Central memory CD4-positive, alpha-beta T cell (primary cell): ENCODE measurements at places on chromosomes 5 and 9.

DNA sequence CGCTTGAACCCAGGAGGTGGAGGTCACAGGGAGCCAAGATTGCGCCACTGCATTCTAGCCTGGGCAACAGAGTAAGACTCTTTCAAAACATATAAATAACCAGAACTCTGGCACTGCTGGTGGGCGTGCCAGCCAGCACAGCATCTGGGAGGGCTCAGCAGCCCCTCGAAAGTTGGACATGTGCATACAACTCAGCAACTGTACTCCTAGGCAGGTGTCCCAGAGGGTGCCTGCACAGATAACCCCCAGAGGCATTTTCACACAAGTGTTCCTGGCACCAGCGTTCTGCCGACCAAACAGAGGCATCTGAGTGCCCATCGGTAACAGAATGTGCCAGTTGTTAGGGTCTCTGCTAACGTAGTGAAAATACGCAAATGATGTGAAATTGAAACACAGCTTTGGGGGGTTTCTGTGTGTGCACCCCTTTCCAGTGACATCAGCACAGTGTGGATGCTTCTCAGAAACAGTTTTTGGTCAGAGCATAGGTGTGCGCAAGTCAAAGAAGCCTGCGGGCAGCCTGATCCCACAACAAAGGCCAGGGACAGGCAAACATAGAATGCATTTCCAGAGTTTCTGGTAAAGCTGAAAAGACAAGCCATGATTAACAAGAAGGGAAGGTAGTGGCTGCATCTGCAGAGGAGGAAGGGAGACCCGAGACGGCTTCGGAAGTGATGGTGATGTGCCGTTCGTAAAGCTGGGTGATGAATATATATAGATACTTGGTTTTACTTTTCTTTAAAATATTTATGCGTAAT lies 190.2 kb downstream of the CACNA1B start:
- no peak for DNase-seq

GRCh38 chr9:90308691-90309090 lies 333.9 kb downstream of the DIRAS2 start:
- no peak for DNase-seq

DNA sequence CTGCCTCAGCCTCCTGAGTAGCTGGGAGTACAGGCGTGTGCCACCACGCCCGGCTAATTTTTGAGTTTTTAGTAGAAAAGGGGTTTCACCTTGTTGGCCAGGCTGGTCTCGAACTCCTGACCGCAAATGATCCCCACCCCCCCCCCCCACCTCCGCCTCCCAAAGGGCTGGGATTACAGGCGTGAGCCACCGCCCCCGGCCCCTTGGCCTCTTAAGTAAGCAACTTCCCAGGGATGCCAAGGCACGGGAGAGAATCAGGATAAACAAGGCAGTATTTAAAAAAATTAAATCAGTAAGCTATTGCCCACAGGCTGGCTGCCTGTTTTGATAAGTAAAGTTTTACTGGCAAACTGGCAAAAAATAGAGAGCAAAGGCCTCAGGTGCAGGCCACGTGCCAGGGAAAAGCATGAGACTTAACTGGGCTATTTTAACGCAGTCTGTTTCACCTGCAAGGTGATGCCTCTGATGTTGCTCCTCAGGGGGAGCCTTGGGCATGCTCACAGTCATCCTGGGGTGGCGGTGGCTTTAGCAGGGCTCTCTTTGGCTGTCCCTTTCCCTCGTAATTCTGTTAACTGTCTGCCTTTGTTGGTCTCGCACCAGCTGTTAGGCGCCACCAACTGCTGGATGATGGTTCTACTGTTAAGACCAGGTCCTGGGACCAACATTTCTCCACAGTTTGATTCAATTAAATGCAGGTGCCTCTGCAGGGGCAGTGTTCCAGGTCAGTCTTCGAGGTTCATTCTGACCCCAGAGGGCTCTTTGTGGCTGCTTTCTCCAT lies 19.4 kb upstream of the RNF130 start:
- no peak for DNase-seq

DNA sequence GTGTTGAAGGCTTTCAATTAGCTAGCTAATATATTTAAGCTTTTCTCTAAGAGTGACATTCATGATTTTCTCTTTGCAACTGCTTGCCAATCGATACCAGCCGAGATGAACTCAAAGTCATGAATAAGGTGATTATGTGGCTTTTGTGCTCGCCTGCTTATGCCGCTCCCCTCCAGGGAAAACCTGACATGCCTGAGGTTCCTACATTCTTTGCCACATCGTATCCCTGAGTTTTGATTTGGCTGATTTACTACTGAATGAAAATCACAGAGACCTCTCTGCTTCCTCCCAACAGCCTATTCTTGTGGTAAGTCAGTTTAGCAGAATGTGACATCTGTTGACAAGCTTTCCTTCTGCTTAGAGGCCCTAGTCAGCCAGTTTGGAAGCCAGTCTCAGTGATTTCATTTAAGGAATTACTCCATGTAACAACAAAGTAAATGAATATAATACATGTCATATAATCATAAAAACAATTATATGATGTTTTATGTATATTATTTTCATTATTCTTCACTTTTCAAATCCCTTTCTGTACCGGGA lies 513.4 kb downstream of the CSNK1G3 start:
- no peak for DNase-seq

GRCh38 chr5:176837707-176838115 lies 27.4 kb downstream of the UNC5A start:
- peak; percentile 54 for DNase-seq

- no peak for DNase-seq
These were observed 179.0 kb upstream of the CDH9 start for GRCh38 chr5:27217155-27217956.

DNA sequence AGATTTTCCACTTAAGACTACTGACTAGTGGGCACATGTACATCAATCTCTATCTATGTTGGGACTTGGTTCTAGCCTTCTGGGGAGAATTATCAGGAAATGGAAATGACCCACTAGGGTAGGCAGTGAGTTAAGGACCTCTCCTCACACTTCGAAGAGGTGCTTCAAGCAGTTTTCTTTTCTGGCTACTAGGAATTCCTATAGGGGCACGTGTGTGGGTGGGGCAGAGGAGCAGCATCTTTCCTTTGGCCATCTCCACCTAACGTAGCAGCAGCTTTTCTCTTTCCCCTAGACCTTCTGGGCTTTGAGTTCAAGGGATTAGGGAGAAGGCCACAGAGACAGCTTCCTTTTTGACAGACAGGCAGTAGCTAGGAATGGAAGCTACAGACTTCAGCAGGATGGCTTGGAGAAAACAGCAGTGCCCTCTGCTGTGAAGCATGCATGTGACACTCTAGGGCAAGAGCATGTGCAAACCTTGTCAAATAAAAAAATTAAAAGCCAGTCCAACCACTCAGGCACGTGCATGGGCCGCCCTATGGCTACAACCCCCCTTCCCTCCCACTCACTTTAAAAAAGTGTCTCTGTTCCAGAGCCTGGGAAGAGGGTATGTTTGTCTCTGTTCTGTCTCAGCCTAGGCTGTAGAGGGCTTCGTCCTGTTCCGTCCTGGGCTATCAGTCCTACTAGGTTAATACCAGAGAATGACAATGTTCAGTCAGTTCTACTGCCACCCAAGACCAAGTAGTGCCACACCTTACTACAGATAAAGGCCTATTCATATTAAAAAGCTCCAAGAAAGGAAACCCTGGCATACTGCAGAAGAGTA lies 8.7 kb upstream of the GFRA3 start:
- no peak for DNase-seq

DNA sequence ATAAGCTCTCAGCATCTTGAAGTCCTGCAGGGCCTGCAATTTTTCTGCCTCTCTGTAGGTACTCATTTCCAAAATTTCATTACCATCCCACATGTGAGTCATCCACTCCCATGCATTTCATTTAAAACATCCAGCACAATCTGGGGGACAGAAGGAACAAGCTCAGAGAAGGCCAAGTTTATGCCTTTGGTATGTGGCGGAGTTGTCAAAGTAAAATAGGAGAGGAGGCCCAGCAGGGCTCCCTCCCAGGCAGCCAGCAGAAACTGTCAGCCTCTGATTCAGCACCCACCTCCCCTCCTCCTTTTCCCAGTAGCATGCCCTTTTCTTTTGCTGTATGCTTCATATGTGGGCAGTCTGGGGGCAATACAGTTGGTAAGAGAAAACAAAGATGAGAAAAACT lies 126.4 kb upstream of the ZNF366 start:
- DNase-seq: no peak

- no peak for DNase-seq
These were observed 1.8 kb upstream of the HMCN2 start for GRCh38 chr9:130263601-130264413.

- no peak for DNase-seq
These were observed 1139.6 kb upstream of the NUDT12 start for GRCh38 chr5:104702212-104702611.

GRCh38 chr9:99299211-99300102 lies 77.4 kb downstream of the SEC61B start:
- no peak for DNase-seq

GRCh38 chr5:9787861-9788600 lies 157.9 kb upstream of the TAS2R1 start:
- no peak for DNase-seq

DNA sequence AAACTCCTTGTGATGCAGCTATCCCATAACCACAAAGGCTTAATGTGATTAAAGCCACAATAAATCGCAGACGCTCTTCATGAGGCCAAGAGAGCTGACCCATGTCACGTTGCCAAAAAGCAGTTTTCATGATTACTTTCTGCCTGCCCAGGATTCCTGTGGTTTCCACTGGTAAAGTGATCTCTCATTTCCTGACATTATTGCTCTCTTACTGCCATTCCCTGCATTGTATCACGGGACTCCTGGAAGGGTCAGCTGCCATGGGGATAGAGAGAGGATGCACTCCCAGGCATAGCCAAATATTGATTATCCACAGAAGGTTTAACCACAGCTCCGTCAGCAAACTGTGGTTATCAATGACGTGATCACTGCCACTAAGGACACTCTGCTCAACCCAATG lies 103.8 kb upstream of the SLC1A3 start:
- DNase-seq: no peak

GRCh38 chr5:9009931-9010651 lies 535.8 kb downstream of the SEMA5A start:
- no peak for DNase-seq

DNA sequence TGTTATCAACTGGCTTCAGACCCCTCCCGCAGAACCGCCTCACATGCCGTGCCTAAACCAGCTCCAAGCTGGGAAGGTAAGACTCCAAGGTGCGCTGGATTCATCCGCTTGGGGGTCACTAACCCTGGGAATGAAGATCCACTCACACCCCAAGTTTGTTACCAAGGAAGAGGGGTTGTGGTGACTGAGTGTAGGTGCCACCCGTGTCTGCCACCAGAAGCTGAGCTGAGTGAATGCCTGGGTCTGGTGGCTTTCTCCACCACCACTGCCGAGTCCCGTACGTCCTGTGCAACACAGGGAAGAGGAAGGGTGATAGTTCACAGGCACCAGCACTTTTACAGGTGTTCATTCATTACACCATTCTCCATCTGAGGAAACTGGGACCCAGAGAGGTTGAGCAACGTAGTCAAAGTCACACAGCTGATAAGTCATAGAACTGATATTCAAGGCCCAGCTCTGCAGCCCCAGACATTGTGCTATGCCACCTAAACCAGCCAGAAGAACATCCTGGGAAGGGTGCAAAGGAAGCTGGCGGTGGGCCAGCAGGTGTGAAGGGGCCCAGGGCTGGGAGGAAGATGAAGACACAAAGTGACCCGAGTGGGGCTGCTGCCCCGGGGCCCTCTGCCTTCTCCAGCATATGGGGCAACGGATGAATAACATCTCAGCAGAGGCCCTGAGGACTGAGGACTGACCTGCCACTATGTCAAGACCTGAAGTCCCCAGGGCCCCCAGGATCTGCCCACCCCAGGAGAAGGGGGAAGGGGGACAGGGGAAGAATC lies 70.9 kb upstream of the PPP1R26 start:
- no peak for DNase-seq

- no peak for DNase-seq
These were observed 97.9 kb upstream of the MPDZ start for GRCh38 chr9:13377171-13377925.

GRCh38 chr5:86118542-86118941 lies 499.2 kb upstream of the COX7C start:
- DNase-seq: no peak

- DNase-seq: no peak
These were observed 393.8 kb downstream of the PLK2 start for GRCh38 chr5:58066076-58066475.

DNA sequence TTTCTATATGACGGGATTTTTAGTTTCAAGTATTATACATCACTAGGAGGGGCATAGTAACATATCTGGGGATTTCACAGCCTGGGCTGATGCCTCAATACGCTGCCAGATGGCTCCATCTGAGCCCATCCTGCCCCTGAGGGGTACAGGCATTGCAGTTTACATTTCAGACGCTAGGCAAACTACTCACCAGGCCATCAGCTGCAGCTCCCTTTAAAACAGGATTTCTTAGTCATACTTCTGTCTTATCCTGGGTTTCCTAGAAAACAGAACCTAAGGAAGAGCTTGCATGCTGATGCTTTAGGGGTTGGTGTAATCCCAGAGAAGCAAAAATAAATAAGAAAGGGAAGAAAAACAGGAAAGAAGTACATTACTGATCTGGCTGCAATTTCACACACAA lies 372.8 kb upstream of the PIK3R1 start:
- DNase-seq: no peak

DNA sequence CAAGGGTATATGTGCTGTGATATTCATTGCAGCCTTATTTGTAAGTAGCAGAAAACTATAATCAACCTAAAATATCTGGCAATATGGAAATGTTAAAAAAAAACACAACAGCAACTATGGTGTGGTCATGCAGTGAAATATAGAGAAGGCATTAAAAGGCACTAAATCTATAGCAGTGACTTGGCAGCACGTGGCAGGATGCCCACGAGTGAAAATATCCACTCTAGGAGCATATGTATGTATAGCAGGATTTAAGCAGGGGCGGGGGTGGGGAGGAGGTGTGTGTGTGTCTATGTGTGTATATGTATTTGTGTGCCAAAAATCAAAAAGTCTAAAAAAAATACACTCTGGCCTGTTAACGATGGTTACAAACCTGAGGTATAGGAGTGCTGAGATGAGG lies 115.6 kb downstream of the RPS23 start:
- no peak for DNase-seq

DNA sequence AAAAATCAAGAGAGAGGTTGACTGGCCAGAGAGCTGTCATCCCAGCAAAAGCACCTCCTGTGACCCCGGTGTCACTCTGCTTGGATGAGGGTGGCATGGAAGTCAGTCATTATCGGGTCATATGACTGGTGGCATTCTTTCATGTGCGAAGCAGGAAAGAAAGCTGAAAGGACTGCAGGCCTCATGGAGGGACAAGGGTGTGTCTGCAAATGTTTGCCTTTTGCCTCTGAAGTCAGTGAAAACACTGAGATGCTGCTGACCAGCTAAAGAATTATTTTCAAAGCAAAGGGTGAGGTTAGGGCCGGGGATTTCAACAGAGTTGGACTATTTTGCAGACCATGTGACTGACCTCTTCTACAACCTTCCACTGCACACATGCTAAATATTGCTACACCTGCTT lies 298.3 kb downstream of the CSNK1G3 start:
- no peak for DNase-seq

DNA sequence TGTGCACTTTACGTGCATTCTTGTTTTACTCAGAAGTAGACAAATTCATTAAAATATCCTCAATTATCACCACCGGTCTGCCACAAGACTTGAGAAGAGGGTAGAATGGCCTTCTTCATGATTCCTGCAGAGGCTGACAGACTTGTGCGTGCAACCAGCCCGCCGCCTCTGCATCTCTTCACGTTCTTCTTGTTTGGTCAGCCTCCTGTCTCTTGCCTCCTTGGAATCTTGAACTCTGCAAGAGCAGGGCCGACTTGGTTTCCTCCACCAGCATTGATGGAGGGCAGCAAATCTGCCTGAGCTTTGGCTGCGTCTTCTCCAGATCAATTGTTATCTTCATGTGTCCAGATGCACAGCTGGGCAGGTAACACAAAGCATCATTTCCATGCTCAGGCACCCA lies 20.2 kb downstream of the UBE2QL1 start:
- no peak for DNase-seq
